Stimulated activated CD4-positive, alpha-beta T cell treated with anti-CD3 and anti-CD28 coated beads, Interleukin-2, amount 100 ng/mL, for 48 hours (primary cell): ENCODE measurements at places on chromosomes 12 and 14.
A peak's percentile ranks its signal among the peaks of the same experiment; 100 is the strongest.

- no peak for DNase-seq
Observed at GRCh38 chr12:23376238-23376637, 573.2 kb downstream of the SOX5 start.

DNA sequence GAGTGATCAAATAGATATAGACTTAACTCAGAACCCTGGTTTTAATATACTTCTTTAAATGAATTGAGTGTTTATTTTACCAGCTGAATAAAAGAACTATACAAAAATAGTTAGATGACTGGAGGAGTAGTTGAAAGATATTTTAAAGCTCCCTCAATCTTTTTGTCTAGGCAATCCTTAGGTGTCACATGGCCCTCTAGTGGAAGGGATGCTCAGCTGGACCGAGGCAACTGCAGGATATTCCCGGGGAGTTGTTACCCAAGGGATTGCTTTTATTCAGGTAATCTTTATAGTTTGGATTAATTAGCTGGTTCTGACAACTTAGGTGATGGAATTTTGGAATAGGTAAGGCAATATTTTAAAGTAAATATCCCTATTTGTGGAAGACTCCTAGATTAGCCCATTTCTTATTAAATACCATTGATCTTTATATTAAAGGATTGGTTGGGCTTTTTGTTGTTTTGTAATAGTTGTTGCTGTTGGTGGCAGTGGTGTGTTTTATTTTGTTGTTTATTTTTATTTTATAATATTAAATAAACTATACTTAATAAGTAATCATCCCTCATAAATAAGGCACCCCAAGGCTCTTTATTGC, 57.1 kb downstream of the ZDHHC17 start:
- DNase-seq: no peak

- DNase-seq: peak; percentile 85
Observed at GRCh38 chr14:106790189-106791036, 1264.0 kb downstream of the TMEM121 start.

DNA sequence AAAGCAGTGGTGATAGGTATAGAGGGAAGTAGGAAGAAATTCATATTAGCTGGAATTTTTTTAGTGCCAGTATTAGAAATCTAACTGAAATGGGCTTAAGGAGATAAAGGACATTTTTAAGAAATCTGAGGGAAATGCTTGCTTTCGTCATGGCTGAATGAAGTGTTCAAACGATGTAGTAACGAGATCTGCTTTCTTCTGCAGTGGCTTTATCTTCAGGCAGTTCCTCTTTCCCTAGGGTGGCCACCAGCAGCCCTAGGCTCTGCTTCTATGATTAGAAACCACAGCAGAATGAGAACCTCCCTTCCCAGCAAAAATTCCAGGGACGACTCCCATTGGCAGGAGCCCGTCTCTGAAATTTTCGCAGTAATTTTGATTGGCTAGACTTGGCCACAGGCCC, 163.9 kb upstream of the FRMD6 start:
- no peak for DNase-seq

GRCh38 chr14:68932231-68932630, 46.9 kb downstream of the ACTN1 start:
- no peak for DNase-seq

- no peak for DNase-seq
Observed at GRCh38 chr14:56754921-56755320, 55.4 kb downstream of the OTX2 start.

DNA sequence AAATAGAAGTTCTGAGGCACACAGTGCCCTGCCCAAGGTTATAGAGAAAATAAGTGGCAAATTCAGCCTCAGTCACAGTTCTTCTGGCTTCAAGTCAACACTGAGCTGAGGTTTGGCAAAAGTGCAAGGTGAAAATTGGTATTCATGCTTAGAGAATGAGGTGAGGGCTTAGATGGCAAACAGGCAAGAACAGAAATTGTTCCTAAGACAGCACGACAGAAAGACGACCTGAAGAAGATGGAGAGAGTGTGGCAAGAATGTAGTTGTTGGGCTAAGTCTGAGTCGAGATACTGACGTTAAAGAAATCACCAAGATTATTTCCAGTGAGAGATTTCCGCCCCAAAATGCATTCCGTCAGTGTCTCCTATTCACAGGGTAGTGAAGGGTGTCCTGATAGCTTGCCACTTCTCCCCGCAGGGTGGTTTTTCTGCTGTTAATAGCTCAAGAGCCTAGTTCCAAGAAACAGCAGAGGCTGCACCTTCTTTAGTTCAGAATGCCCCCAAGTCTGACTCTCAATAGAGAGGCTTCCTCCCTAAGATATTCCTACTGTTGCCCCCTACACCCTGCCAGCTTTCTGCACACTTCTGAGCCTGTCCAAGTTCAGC, 260.8 kb upstream of the AMIGO2 start:
- no peak for DNase-seq

GRCh38 chr12:852864-853263, 96.6 kb downstream of the RAD52 start:
- no peak for DNase-seq

GRCh38 chr12:113655919-113656318, 184.2 kb upstream of the LHX5 start:
- DNase-seq: no peak

DNA sequence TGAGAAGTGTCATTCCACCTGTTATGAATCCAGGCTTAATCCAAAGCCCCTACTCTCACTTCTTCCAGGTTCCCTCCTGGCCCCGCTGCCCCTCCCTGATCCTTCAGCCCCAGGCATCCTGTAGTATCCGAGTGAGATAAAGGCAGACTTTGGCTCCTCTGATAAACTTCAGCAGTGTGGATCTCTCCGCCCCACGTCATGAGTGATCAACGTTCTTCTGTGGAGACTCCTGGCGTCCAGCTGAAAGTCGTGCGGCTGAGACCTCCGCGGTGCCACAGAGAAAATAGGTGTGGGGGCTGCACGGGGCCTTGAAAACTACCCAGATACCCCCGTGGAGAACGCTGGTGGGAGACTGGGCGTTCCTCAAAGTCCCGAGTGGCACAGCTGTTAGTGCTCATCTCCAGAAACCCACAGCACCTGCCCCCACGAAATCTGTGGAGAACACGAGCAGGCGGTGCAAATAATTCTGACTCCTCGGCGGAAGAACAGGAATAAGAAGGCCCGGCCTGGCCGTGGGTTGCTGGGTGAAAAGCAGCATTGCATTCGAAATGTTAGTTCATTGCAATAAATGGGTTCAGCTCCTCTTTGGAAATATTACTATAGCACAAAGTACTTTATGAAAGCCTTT, 180.0 kb upstream of the RGS6 start:
- DNase-seq: no peak

DNA sequence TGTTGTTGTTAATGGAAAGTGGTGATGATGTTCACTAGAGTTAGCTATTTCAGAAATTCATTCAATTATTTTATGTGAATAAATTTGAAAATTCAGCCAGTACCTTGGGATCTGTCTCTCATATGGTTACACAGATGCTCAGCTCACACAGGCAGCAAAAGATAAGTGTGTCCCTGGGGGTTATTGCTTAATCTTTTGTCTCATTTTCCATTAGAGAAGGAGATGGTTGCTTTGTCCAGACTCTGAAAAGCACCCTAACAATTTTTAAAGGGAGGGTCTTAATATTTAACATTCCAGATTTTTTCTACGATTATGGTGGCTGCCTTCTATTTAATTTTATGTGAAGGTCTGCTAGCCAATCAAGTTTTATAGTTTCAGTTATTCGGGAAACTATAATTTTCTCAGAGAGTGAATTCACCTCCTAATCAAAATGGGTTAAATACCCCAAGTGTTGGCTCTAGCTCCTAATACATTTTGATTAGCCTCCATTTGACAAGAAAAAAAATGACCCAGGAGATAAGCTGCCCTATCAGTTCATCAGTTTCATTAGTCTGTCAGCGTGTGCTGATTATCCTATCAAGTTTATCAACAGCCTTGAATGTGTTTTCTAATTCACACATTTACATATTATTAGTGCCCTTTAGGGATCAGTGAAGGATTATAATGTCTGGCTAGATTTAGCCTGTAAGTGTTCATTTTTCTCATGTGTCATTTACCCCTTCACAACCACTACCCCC, 282.1 kb downstream of the TMTC2 start:
- DNase-seq: no peak

DNA sequence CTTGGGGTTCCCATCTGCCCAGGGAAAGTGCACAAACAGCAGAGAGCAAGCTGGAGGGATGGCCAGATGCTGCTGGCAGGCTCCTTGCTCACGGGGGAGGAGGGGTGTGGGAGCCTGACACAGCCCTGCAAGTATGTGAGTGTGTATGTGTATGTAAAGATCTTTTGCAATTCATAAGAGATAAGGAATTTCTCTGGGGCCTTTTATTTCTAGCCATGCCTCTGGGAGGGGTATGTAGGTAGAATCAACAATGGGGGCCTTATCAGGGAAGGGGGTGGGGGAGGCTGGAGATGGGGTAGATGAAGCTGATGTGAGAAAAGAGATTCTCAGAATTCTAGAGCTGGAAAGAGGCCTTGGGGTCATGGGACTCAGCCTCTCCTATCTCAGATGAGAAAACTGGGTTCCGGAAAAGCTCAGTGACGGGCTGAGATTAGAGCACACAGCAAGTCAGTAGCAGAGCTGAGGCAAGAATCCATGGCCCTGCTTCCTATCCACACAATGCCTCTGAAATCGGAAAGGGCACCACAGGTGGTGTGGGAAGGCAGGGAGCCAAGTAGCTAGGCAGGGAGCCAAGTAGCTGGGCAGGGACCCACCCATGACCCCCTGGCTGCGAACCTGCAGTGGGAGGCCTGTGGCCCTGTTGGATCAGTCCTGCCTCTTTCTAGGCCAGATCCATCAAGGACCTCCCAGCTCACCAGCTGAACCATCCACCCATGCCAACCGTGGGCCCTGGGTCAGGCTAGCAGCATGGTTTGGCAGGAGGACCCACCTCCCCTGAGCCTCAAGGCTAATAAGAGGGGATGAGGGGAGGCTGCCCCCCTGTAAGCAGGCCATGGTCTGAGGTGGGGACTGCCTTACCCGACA, 54.7 kb downstream of the PLEKHG3 start:
- DNase-seq: no peak

- DNase-seq: no peak
Observed at GRCh38 chr14:72292689-72293024, 360.4 kb downstream of the RGS6 start.

GRCh38 chr14:65260786-65261185, 151.7 kb upstream of the FUT8 start:
- DNase-seq: no peak

DNA sequence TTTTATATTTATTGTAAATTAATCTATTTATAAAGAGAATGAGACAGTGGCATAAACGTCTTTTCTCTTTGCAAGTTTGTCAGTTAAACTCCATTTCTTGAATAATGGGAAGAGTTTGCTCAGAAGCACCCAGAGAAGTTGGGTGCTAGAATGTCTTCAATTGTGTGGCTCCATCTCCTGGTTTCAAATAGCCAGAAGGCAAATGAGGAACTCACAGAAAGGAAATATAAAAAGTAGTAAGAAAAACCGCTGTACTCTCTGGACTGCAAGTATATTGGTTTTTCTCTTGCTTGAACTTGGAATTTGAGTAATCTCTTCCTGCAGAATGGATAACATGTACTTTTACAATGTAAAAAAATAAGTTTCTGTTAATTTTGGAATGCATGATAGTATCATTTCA, 217.5 kb downstream of the DPY19L2 start:
- DNase-seq: no peak

- no peak for DNase-seq
Observed at GRCh38 chr12:93838193-93838592, 161.0 kb downstream of the CRADD start.

GRCh38 chr14:23371865-23372264, 744 bp upstream of the IL25 start:
- DNase-seq: no peak

DNA sequence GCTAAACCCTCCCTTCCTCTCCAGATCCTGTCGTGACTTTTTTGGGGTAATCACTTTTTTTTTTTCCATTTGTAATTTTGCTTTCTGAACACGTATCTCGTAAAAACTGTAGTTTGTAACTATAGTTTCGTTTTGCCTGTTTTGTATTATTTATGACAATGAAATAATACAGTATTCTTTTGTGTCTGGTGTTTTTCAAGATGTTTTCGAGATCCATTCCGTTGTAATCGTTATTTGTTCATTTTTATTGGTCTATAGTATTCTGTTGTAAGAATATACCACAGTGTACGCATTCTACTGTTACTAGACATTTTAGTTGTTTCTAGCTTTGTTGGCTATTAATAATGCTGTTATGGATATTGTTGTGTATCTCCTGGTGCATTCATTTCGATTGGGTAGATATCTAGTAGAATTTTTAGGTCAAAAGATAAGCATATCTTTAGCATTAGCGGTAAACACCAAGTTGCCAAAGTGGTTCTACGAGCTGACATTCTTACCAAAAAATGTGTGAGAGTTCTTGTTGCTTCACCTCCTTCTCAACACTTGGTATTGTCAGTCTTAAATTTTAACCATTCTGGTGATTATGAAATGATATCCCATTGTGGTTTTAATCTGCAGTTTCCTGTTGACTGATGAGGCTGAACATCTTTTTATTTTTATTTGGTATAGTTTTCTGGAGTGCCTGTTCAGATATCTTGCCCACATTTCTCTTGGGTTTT, 92.3 kb upstream of the EVL start:
- DNase-seq: no peak

- DNase-seq: no peak
Observed at GRCh38 chr14:105196265-105196960, 15.3 kb upstream of the NUDT14 start.

GRCh38 chr14:74852922-74853530, 22.9 kb downstream of the PROX2 start:
- no peak for DNase-seq

GRCh38 chr12:27048822-27049752, 26.7 kb downstream of the MED21 start:
- DNase-seq: no peak

DNA sequence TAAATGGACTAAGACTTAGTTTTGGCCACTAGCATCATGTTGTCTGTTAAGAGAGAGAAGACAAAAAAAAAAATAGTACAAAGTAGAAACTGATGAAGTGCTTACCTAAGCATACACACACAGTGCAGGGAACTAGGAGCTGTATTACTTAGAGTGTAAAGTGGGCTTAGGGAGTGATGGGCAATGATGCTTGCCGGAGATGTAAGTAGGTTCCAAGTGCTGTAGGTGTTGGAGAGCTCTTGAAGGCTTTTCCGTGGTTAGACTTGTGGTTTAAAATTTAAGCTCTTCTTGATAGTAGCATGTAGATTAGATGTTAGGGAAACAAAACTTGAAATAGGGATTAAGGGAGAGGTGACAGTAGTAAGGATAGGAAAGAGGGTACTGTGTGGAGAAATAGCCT, 34.7 kb downstream of the MIA2 start:
- no peak for DNase-seq

GRCh38 chr12:122423258-122424165, 1.0 kb upstream of the CLIP1 start:
- no peak for DNase-seq

DNA sequence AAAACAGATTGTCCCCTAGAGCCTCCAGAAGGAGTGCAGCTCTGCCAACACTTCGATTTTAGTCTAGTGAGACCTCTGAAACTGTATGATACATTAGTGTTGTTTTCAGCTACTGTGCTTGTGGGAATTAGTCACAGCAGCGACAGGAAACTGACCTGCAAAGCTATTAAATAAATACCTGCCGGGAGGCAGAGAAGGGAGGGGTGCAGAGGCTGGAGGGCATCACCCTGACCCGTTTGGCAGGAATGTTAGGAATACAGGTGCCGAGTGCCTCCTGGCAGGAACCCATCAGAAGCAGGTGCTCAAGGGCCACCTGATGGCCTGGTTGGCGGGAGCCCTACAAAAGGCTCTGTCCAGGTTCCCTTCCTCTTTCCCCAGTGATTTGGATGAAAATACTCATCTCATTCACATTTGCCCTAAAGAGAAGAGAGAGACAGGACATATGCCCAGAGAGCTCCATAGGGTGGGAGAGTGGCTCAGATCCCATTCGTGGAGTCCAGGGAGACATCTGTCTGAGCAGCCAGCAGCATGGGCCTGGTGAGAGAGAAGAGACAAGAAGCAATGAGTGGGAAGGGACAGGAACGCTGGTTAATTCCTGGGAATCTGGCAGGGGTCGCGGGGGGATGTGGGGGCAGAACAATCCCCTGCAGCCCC, 44.6 kb downstream of the C14orf132 start:
- no peak for DNase-seq
